ENCODE measurements at places on chromosomes 3 and 15.

GRCh38 chr3:46672349-46672695 is 21.2 kb downstream of the ALS2CL start:
- no peaks in the 10 kb centered on the region for H3K36me3 ChIP-seq
- H3K27me3 ChIP-seq = no peaks in the 10 kb centered on the region
- no peak overlapping the region for H3K27ac ChIP-seq
- no peaks in the 10 kb centered on the region for H3K4me1 ChIP-seq
- DNase-seq = no peak

DNA sequence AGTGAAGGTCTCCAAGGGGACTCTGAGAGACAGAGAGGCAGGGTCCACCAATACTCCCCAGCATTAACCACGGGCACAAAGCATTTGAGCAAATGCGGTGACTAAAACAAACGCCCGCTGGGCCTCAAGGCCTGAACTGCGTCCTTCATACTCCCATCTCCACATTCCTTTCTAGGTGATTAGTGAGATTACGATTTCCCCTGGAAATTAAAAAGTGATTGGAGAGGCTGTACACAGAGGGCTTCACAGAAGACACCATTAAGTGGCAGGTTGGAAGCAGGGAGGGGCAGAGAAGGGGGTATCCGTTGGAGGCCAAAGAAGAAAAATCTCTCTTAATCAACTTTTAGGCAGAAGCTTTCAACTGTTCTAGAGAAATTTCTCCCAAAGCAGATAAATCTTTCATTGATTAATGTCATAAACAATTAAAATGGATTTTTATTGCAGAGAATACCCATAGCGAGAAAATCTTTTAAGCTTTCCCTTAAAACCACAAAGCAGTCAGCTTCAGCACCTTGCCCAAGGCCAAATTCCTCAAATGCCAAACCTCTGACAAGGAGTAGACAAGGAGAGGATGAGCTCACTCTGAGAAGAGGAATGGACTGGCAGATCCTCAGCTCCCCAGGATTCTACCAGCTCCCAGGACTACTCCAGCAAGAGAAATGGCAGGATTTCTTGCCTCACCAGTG is 38.2 kb downstream of the MB21D2 start:
- no peak overlapping the region for H3K4me3 ChIP-seq
- H3K27me3 ChIP-seq = no peaks in the 10 kb centered on the region
- DNase-seq = no peak
- H3K36me3 ChIP-seq = no peaks in the 10 kb centered on the region
- H3K27ac ChIP-seq = no peak overlapping the region

DNA sequence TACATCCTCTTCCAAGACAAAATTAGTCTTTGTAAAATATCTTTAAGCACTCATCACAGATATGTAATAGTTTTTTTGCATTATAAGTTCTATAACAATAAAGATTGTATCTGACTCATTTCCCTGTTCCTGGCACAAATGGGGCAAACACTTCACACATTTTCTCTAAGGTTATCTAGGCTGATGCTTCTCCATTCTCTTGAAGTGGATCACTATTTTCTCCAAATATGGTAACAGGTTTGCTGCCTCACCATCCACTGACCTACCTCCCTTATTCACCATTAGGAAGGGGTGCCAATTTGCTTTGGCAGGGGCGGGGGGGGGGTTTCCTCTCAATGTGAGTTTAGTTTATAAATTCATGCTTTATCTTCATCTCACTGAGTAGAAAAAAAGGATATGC is 767.7 kb upstream of the LMCD1 start:
- H3K36me3 ChIP-seq = no peaks in the 10 kb centered on the region
- no peaks in the 10 kb centered on the region for H3K4me1 ChIP-seq
- H3K4me3 ChIP-seq = no peak overlapping the region
- H3K27ac ChIP-seq = no peak overlapping the region
- no peak for DNase-seq
- no peaks in the 10 kb centered on the region for H3K27me3 ChIP-seq

- peaks cover 20% of the 10 kb centered on the region for H3K4me1 ChIP-seq
- H3K27me3 ChIP-seq = no peaks in the 10 kb centered on the region
- H3K36me3 ChIP-seq = no peaks in the 10 kb centered on the region
- H3K27ac ChIP-seq = no peak overlapping the region
These were observed 59.1 kb downstream of the FAM43A start for GRCh38 chr3:194744826-194745225.

DNA sequence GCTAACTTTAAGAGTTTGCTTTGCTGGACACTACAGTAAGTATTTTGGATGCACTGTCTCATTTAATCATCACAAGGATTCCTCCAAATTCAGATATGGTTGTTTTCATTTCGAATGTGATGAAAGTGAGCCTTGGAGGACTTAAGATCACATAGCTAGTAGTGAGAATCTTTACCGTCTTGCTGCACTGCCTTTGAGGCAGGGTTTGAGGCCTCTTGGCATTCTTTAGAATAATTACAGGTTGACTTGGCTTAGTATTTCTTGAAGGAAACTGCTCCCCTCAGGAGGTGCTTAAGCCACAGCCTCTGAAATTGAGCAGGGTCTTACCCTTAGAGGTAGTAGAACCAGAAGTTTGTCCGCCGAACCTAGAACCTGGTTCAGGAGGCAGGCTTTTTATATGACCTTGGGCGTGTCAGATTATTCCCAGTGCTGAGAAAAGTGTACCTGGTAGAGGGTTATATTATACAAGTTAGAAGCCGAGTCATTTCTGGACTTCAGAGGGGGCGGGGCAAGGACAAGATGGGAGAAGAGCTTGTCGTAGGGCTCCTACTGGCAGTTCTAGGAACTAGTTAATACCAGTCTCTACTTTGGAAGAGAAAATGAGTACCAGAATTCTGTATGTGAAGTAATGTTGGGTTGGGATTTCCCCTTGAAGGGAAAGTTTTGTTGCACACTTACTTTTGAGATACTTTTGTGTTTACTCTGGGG is 1.1 kb downstream of the TFG start:
- DNase-seq = peak; percentile 74
- H3K27ac ChIP-seq = peak overlapping the region; percentile 84
- H3K4me1 ChIP-seq = peaks cover 19% of the 10 kb centered on the region
- H3K27me3 ChIP-seq = peaks cover 3% of the 10 kb centered on the region

- DNase-seq = no peak
- peaks cover 22% of the 10 kb centered on the region for H3K4me1 ChIP-seq
- H3K4me3 ChIP-seq = peak overlapping the region; percentile 37
- H3K27me3 ChIP-seq = peaks cover 10% of the 10 kb centered on the region
- H3K27ac ChIP-seq = no peak overlapping the region
These were observed 225.5 kb upstream of the IL12A start for GRCh38 chr3:159763011-159763601.

GRCh38 chr15:92074646-92075045 is 221.1 kb downstream of the SLCO3A1 start:
- DNase-seq = peak; percentile 13
- no peaks in the 10 kb centered on the region for H3K36me3 ChIP-seq
- no peak overlapping the region for H3K27ac ChIP-seq
- H3K27me3 ChIP-seq = no peaks in the 10 kb centered on the region
- no peak overlapping the region for H3K4me3 ChIP-seq
- H3K4me1 ChIP-seq = peaks cover 45% of the 10 kb centered on the region

Measured in natural killer cell (primary cell).